Esophagus squamous epithelium (tissue), 5 donors: ENCODE measurements at places on chromosomes 2 and 18.
A peak's percentile ranks its signal among the peaks of the same experiment; 100 is the strongest.

DNA sequence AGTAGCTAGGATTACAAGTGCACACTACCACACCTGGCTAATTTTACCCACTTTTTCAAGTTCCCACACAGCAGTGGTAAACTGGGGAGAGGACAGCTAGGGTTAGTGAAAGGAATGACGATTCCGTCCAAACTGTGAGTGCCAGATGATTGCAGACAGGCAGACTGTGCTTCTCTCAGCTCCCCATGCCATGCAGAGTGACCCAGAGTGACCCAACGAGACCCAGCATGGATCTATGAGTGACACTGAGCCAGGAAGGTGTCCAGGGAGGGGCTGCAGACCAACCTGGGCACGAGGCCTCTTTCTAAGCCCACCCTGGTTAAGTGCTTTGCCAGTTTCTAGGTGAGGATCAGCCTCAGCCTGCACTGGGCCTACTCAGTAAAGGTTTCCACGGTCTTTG, 7.7 kb upstream of the KLF11 start:
- no peak for DNase-seq

DNA sequence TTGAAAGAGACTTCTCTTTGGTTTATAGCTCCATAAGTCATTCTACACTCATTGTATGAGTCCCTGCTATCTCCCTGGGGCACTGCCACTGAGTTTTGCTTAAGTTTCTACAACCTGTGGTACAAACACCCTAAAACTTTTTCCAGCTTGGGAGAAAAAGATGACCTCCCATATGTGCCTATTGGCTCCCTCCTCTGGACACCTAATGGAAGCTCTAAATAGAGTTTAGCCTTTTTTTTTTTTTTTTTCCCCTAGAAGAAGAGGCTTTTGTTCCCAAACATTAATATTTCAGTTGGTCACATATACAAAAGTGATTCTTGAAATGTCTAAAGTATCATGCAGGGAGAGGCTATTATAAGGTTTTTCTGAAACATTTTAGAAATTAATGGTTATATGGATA, 547.2 kb upstream of the TMEFF2 start:
- DNase-seq, result no peak

- DNase-seq, result no peak
Measured at GRCh38 chr18:69483574-69483973, 82.9 kb downstream of the DOK6 start.

- DNase-seq, result no peak
Measured at GRCh38 chr2:109337221-109337620, 208.2 kb downstream of the SH3RF3 start.

GRCh38 chr2:168679741-168680310, 122.6 kb upstream of the NOSTRIN start:
- DNase-seq, result no peak

GRCh38 chr2:173264603-173265366, 89.9 kb upstream of the CDCA7 start:
- DNase-seq, result peak; percentile 9

DNA sequence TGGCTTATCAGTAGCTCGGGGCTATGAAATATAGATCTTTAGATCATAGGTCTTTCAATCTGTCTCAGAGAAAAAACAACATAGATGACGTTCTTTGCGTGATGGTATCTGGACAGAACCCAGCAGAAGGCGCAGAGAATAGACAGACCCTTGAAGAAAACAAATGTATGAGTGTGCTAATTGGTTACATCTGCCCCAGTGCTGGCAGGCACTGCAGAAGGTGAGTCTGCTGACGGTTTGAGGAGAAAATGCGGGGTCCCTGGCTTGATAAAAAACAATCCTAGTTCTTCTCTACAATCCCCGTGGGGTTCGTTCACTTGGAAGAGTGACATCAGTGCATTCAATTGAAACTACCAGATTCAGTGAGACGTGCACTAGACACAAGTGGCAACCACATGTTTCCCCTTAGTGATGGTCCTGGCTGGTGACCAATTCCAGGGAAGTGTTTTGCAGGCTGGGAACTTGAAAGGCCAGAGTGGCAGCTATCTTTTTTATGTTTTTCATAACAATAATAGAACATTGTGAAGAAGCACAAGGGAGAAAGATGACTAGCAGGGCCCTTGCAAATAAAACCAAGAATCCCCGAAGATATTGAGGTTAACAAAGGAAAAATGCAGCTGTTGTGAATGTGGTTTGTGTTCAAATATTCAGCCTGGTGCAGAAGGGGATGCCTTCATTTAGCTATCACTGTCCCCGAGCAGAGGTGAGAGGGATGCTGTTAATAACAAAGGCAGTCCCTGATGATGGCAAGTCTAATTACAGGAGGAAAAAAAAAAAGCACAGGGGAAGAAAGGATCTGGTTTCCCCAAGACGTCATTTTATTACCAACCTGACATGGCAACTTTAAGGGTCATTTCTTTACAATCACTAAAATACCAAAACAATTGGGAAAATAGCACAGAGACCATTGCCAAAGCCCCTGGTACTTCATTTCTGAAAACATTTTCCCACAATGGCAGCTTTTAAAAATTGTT, 337.6 kb upstream of the FIGN start:
- no peak for DNase-seq

GRCh38 chr2:150647943-150648342, 160.5 kb upstream of the RND3 start:
- DNase-seq, result no peak

DNA sequence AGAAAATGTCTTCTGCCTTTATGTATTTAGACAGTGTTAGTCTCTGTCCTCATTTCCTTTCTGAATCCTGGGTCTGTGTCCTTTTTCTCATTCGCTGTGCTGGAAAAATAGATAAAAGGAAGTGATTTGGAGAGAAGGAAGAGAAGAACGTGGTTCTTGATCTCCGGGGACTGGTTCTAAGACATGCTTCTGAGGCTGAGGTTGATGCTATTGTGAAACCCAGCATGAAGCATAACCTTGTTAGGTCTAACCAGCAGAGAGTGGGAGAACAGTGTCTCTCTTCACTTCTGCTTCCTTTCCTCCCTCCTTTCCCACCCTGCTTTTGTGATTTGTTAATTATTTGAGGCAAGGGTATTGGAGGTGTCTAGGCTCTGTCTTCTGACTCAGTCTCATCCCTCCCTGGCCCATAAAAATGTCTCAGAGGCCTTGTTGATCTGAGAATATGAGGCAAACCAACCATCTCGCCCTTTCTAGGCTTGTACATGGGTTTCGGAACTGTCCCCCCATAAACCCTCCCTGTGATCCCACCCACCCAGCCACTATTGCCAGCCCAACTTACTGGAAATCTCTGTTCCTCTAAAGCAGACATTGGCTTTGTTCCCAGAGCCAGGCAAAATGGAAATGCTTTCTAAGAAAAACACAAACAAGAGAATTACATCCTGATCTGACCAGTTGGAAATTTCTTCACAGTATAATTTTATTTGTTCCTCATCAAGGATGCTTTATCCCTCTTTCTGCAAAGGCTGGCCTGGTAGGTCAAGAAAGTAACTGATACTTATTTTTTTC, 360.6 kb upstream of the TNP1 start:
- DNase-seq, result no peak

DNA sequence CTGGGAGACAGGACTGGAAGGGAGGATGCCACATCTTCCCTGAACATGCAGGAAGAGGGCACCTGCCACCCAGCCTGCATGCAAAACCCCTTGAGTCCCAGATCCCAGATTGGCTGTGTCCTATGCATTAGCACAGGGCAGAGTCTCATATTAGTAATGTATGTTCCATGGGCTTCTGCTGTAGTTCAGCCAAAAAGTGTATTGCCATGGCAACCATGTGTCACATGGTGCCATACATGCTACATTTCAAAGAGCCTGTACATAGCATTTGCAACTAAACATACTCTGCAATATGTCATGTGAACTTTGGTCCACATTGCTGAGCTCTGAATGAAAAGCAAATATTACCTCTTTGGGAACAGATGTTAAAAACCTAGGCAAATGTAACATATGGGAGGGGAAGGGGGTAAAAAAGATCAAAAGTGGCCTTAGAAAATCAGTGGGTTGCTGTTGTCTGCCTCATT, 78.4 kb downstream of the DPP4 start:
- DNase-seq, result no peak

- DNase-seq, result no peak
Measured at GRCh38 chr2:237126519-237127174, 41.0 kb downstream of the COPS8 start.

- DNase-seq, result no peak
Measured at GRCh38 chr2:3650140-3650920, 7.7 kb upstream of the ALLC start.

DNA sequence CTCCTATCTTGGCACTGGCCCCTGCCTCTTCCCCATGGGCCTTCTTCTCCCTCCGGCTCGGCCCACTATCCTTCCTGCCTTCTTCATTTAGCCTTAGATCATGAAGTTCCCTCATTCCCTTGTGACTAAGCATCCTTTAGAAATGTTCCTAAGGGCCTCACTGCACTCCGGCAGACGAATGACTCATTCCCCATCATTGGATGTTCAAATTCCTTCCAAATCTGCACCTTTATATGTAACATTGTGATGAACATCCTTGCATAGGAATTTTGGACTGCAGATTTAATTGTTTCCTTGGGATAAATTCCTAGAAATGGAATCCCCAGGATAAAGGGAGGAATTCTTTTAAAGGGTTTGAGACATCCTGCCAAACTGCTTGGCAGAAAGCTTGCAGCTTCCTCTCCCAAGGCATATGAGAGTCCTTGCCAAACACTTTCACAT, 19.0 kb downstream of the CRACDL start:
- no peak for DNase-seq

DNA sequence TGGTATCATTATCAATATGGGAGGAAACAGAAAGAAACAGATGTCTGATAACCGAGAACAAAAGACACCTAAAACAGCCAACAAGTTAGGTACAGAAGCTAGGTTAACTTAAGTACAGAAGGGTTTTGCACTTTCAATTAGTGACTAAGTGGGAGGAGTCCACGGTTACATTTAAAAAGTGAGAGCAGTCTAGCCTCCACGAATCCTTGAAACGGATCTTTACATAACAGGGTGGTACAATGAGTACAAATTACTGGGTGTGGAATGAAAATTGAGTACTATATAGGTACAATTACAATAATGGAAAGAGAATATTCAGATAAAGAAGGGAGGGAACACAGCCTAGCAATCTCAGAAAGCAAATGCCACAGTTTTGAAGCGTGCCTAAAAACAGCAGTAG, 76.6 kb downstream of the TLK1 start:
- DNase-seq, result no peak

DNA sequence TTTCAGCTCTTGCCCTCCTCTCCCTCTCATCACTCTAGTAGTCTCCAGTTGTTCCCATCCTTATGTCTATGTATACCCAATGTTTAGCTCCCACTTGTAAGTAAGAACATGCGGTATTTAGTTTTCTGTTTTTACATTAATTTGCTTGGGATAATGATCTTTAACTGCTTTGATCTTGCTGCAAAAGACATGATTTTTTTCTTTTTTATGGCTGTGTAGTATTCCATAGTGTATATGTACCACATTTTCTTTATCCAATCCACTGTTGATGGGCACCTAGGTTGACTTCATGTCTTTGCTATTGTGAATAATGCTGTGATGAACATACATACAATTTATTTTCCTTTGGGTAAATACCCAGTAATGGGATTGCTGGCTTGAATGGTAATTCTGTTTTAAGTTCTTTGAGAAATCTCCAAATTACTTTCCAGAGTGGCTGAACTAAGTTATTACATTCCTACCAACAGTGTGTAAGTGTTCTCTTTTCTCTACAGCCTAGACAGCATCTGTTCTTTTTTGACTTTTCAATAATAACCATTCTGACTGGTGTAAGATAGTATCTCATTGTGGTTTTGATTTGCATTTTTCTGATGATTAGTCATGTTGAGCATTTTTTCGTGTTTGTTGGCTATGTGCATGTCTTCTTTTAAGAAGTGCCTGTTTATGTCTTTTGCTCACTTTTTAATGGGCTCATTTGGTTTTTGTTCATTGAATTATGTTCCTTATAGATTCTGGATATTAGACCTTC, 179.6 kb upstream of the SLC39A10 start:
- DNase-seq, result no peak

DNA sequence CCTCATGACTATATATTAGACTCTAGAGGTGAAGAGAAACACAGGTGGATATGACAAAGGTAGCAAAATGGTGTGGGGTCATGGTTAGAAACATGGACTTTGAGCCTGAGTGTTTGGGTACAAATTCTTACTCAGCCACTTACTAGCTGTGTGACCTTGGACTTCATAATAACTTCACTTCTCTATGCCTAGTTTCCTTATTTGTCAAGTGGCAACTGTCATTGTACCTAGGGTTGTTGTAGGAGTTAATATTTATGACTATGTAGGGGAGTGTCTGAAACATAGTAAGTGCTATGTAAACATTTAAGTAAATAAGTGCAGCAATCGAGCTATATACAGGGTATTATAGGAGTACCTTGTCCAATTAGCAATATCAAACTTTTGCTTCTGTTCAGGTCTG, 49.7 kb upstream of the RAPH1 start:
- DNase-seq, result no peak

DNA sequence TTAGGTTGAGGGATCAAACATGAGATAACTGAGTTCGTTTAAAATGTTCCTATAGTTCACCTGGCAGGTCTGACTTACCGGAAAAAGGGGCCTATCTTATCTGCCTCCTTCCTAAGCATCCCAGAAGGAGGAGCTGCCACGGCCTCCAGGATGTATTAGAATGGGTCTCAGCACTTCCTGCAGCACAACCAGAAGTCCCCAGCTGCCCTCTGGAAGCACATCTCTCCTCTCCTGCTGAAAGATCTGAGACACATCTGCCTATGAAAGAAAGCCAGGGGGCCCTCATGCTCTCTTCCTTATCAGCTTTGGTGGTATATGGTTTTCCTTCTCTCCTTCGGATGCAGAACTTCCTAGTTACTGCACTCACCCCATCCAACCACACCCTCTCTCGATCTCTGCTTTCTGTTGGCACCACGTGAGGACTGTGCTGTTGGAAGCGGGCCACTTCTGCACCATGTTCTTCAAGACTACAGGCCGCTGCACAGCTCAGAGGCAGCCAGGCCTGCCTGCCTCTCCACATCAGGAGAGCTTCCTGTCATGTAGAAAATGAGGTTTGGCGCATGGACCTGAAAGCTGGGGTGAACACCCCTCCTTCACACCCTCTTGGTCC, 6.5 kb downstream of the IGFBP5 start:
- no peak for DNase-seq

- no peak for DNase-seq
Measured at GRCh38 chr18:50061876-50062517, 132.9 kb downstream of the MYO5B start.

GRCh38 chr2:221466744-221467143, 105.4 kb downstream of the EPHA4 start:
- no peak for DNase-seq
